Lung (tissue), 17 donors: ENCODE measurements at places on chromosomes 12 and 14. TPM values are rescaled to one million over a fixed set of nuclear protein-coding genes. Genes with fewer than 3 reads are reported as not detected.

DNA sequence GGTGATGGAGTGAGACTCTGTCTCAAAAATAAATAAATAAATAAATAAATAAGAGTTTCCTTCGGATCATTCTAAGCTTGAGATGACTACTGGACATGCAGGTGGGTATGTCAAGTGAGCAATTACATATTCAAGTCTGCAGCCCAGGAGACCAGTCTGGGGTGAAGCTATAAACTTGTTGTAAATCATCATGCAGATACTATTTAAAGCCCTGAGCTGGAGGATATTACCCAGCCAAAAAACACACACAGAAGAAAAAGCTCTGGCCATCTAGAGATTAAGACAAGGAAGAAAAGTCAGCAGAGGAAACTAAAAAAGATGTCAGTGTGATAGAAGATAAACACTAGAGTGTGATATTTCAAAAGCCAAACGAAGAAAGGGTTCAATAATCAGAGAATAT lies 47.0 kb upstream of the PDZRN4 start:
- no peak overlapping the region for H3K4me3 ChIP-seq
- no peaks in the 10 kb centered on the region for H3K36me3 ChIP-seq
- no peaks in the 10 kb centered on the region for H3K4me1 ChIP-seq
- DNase-seq: no peak

- peaks cover 18% of the 10 kb centered on the region for H3K27me3 ChIP-seq
- no peak overlapping the region for H3K4me3 ChIP-seq
- peaks cover 2% of the 10 kb centered on the region for H3K4me1 ChIP-seq
- no peak for DNase-seq
- H3K27ac ChIP-seq: no peak overlapping the region
Observed at GRCh38 chr14:98133806-98134205, 1138.2 kb downstream of the BCL11B start.

GRCh38 chr12:68011206-68011881 lies 22.1 kb downstream of the IFNG-AS1 start:
- no peak overlapping the region for H3K27ac ChIP-seq

DNA sequence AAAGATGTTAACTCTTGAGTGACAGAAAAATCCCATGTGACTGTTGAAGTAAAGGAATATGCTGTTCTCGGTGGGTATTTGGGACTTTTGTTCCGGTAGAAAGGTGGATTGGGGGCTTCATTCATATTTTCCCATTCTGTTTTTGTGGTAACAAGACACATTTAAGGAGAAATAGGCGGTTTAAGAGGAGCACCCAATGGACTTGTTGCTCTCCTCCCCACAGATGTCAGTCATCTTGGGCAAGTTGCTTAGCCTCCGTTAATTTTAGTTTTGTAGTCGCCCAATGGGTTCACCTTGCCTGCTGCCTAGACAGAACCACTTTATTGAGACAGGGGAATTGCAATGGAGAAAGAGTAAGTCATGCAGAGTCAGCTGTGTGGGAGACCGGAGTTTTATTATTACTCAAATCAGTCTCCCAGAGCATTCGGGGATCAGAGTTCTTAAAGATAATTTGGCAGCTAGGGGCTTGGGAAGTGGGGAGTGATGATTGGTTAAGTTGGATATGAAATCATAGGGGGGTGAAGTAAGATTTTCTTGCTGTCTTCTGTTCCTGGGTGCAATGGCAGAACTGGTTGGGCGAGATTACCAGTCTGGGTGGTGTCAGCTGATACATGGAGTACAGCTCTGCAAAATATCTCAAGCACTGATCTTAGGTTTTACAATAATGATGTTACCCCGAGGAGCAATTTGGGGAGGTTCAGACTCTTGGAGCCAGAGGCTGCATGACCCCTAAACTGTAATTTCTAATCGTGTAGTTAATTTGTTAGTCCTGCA lies 50.3 kb downstream of the SLC38A1 start:
- peaks cover 2% of the 10 kb centered on the region for H3K4me1 ChIP-seq
- H3K4me3 ChIP-seq: no peak overlapping the region
- H3K27me3 ChIP-seq: no peaks in the 10 kb centered on the region
- H3K36me3 ChIP-seq: no peaks in the 10 kb centered on the region
- DNase-seq: no peak

DNA sequence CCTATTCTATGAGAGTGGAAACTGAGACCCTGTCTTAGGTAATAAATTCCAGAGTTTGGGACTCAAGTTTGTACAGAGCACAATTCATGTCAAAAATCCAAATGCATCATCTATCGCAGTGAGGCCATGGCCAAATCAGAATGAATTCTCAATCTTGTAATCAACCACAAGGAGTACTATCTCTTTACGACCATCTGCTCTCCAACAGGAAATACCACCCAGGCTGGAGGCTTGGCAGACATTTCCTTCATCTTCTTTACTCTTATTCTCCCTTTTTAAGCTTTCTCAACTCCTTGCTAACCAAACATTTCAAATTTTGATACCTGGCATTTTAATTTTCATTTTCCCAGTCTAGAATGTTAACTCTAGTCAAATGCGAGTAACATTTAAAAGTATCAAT lies 32.7 kb upstream of the RNU6-7 start:
- H3K4me1 ChIP-seq: no peaks in the 10 kb centered on the region
- H3K4me3 ChIP-seq: no peak overlapping the region
- H3K36me3 ChIP-seq: no peaks in the 10 kb centered on the region
- H3K27ac ChIP-seq: no peak overlapping the region
- H3K27me3 ChIP-seq: no peaks in the 10 kb centered on the region

- DNase-seq: no peak
- H3K4me1 ChIP-seq: no peaks in the 10 kb centered on the region
- peaks cover 4% of the 10 kb centered on the region for H3K36me3 ChIP-seq
- H3K4me3 ChIP-seq: no peak overlapping the region
- H3K27me3 ChIP-seq: no peaks in the 10 kb centered on the region
Observed at GRCh38 chr14:89378119-89378518, 38.9 kb downstream of the FOXN3 start.

- H3K36me3 ChIP-seq: no peaks in the 10 kb centered on the region
- DNase-seq: no peak
- no peaks in the 10 kb centered on the region for H3K27me3 ChIP-seq
- no peak overlapping the region for H3K27ac ChIP-seq
Observed at GRCh38 chr12:48489012-48489411, 6.7 kb downstream of the C12orf54 start.

DNA sequence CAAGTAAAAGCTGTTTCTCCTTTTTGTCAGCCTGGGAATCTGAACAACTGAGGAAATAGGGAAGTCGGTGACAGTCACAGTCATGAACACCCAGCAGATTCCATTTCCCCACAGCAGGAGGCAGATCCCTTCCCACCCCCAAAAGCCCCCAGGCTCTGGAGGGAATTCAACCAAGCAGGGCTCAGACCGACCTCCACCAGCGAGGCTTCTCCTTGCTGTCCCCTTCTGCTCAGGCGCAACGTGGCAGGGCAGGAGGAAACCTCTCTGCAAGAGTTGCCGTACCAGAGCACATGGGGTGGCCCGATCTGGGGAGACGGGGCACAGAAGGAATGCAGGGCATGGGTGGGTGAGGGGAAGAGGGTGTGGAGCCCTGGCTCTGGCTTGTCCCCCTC lies 319 bp downstream of the GALNT6 start:
- H3K27me3 ChIP-seq: peaks cover 13% of the 10 kb centered on the region
- DNase-seq: peak; percentile 24
- no peaks in the 10 kb centered on the region for H3K36me3 ChIP-seq

DNA sequence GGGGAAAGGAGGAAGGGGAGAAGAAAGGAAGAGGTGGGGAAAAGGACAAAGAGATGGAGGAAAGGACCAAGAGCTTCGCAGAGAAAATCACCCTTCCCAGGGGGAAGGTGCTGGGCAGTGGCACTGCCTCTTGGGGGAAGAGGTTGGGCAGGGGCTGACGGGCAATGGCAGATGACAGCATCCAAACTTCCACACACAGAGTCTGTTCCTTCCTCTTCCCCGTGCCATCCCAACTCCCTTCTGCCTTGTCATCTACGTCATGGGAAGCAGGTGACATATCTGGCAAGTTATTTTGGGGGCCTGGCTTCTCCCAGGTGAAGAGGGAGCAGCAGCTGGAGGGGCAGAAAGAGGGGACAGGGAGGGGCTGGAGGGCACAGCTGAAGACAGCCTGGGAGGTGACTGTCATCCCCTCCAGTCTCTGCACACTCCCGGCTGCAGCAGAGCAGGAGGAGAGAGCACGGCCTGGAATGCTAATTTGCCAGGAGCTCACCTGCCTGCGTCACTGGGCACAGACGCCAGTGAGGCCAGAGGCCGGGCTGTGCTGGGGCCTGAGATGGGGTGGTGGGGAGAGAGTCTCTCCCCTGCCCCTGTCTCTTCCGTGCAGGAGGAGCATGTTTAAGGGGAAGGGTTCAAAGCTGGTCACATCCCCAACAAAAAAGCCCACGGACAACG lies 43.9 kb upstream of the IQSEC3 start:
- H3K4me3 ChIP-seq: no peak overlapping the region
- DNase-seq: no peak
- peaks cover 15% of the 10 kb centered on the region for H3K36me3 ChIP-seq
- H3K27ac ChIP-seq: no peak overlapping the region
- H3K27me3 ChIP-seq: no peaks in the 10 kb centered on the region

DNA sequence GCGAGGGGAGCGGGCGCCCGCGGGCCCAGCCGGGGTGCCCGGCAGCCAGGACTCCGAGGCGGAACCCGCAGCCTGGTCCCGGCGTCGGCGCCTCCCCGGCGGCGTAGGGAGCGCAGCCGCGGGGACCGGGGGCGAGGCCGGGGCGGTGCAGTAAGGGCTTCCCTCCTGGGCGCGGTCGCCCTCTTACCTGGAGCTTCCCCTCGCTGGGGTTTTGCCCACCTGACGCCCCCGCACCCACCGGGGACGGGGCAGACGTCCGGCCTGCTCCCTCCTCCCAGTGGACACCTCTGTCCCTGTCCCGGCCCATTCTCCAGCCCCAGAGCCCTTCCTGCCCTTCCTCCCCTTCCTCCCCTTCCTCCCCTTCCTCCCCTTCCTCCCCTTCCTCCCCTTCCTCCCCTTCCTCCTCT lies 413 bp upstream of the TUBA1C start:
- no peaks in the 10 kb centered on the region for H3K4me1 ChIP-seq
- H3K27ac ChIP-seq: peak overlapping the region; percentile 88
- peak overlapping the region; percentile 46 for H3K4me3 ChIP-seq

DNA sequence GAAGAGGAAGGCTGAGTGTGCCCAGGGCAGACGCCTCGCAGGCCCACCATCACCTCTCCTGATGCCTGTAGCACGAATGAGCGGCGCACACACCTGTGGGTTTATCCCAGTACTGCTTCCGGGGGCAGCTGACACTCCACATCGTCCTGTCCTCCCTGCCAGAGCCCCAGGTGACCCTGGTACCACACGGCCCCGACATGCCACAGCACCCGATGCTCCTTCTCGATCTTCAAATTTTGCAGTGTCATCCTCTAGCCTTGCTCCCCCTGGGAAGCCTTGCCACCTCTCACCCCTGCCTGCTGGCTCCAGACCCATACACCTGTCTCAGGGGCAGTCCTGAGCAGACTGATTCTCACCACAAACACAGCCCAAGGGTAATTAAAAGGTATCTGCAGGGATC lies 40.6 kb downstream of the ANO2 start:
- H3K27me3 ChIP-seq: peaks cover 2% of the 10 kb centered on the region
- peaks cover 2% of the 10 kb centered on the region for H3K36me3 ChIP-seq
- H3K4me3 ChIP-seq: no peak overlapping the region
- H3K4me1 ChIP-seq: peaks cover 3% of the 10 kb centered on the region
- no peak overlapping the region for H3K27ac ChIP-seq
- no peak for DNase-seq

DNA sequence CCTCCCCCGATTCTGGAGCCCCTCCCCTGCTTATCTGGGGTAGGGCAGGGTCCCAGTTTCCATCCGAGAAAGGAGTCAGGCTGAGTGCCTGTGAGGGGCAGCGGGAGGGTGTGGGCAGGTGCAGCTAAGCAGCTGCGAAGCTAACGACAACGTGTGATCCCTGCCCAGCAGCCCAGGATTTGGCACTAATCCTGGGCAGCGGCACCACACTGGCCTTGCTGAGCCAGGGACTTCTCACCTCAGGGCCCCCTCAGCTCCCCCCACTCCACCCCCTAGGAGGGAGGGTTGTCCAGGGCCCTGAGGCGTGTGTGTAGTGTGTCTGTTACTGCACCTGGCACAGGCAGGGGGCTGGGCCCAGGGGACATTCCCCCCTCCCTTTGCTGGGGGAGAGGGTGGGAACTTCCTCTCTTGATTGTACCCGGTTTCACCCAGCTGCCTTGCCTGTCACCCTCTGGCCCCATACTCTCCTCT lies 1.8 kb downstream of the SMIM41 start:
- H3K27me3 ChIP-seq: no peaks in the 10 kb centered on the region
- no peak overlapping the region for H3K27ac ChIP-seq
- H3K36me3 ChIP-seq: peaks cover 21% of the 10 kb centered on the region
- H3K4me1 ChIP-seq: no peaks in the 10 kb centered on the region
- no peak overlapping the region for H3K4me3 ChIP-seq

DNA sequence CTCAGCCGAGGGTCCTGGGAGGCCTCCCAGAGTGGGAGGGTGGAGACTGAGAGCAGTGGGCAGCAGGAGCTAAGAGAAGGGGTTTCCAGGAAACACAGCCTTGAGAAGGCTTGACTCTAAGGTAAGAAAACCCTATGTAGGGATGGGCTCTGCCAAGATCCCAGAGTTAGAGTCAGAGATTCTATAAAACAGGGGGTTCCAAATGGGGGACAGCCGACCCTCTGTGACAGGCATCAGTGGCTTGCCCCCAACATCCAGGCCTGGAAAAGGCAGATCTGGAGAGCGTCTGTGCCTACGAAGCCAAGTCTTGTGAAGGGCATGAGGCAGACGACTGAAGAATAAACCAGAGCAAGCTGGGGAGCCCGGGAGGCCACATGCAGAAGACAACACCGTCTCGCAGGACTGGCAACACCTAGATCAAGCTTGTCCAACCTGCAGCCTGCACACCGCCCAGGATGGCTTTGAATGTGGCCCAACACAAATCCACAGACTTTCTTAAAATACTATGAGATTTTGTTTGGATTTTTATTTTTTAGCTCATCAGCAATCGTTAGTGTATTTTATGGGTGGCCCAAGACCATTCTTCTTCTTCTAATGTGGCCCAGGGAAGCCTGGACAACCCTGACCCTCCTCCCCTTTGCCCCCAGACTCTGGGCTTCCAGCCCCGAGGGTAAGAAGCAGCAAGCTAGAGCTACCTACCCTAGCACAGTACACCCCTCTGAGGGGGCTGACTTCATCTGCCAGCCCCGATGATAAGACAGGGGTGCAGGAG lies 42.1 kb downstream of the PRMT8 start:
- H3K27ac ChIP-seq: no peak overlapping the region
- peaks cover 11% of the 10 kb centered on the region for H3K4me1 ChIP-seq
- DNase-seq: no peak

DNA sequence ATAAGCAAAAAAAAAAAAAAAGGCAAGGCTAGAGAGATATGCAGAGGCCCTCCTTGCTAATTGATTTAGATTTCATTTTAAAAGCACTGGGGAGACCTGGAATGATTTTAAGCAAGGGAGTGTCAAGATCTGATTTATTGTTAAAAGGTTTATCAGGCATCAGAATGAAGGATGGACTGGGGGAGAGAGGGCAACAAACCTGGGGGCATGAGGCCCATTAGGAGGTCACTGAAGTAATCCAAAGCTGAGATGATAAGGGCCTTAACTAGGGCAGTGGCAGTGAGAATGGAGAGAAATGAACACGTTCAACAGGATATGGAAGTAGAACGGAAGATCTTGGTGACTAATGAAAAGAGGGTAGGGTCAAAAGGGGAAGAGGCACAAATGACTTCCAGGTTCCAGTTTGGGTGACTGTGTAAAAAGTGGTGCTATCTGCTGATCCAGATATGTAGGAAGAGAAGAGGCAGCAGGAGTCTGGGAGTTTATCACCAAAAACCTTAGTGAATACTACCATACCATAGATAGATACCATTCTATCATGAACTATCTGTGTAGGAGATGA lies 24.0 kb downstream of the KITLG start:
- H3K27me3 ChIP-seq: no peaks in the 10 kb centered on the region
- no peak overlapping the region for H3K27ac ChIP-seq
- no peak for DNase-seq
- no peaks in the 10 kb centered on the region for H3K36me3 ChIP-seq

- no peak for DNase-seq
- no peaks in the 10 kb centered on the region for H3K4me1 ChIP-seq
- H3K27me3 ChIP-seq: no peaks in the 10 kb centered on the region
- no peak overlapping the region for H3K27ac ChIP-seq
- H3K36me3 ChIP-seq: no peaks in the 10 kb centered on the region
Observed at GRCh38 chr12:64965920-64966319, 141.5 kb downstream of the TBC1D30 start.

RFLNA gene
- polyA plus RNA-seq: 1.2 TPM
